ACHN (cell line): ENCODE measurements at places on chromosomes 12 and 14.

GRCh38 chr14:53741479-53742232, 215.0 kb downstream of the BMP4 start:
- DNase-seq = no peak

- DNase-seq = no peak
Observed at GRCh38 chr12:22457085-22457484, 87.3 kb downstream of the C2CD5 start.

DNA sequence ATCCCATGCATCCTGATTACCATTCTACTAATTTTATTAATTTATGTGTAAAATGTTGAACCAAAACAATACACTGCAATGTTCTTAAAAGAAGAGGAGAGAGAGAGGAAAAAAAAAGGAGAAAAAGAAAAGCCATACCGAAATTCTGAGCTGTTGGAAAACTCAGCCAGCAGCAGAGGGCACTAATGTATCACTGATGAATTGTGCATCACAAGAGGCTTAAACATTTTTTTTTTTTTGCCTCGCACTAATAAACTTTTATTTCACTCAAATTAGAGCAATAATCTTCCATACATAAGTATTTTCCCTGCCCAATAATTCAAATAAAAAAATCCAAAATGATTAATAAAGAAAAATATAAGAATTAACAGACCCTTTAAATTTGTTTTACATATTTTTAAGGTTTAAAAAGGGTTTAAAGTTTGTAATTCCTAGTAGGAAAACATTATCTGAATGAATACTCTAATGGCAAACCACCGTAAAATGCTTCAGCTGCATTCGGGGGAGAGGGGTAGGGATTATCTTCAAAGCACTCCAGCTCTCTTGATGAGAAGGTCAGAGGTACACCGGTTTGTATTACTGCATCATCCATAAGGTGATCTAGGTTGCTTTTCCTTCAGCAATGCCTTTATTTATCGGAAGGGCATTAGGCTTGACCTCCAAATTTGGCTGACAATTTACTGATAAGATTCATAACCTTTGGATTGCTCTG, 41.9 kb downstream of the ATP23 start:
- DNase-seq = peak; percentile 73

- peak; percentile 28 for DNase-seq
Observed at GRCh38 chr12:21775133-21775820, 771 bp upstream of the KCNJ8 start.

- DNase-seq = no peak
Observed at GRCh38 chr12:50785406-50786001, 21.6 kb downstream of the ATF1 start.

DNA sequence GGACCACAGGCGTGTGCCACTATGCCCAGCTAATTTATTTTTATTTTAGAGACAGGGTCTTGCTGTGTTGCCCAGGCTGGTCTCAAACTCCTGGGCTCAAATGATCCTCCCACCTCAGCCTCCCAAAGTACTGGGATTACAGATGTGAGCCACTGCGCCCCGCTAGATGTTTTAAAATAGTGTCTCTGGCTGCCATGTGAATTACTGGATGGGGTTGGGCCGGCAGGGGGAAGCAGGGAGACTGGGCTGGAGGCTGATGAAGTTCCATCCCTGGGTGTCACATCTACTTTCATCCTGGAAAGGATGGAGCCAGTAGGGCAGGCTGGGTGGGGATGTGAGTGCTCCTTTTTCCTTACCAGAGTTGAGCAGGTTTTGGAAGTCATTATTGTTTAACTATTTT, 46.1 kb downstream of the DNAH10 start:
- DNase-seq = peak; percentile 29

DNA sequence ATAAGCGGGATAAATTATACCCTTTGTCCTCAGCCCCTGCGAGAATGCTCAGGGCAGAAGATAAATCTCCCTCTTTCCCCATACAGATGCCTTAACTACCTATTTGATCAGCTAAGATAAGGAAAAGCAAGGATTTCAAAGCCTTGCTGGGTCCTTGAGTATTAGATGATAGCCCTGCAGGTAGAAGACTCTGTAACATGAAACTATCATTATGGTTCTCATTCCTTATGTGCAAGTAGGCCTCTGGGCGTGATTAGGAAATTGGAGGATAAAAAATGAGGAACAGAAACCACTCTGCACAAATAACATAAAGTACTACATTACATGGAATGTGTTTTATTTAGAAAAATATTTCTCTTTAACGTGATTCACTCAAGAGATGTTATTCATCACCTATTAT, 14.5 kb upstream of the WDR89 start:
- no peak for DNase-seq

GRCh38 chr12:117044790-117045159, 54.4 kb downstream of the TESC start:
- DNase-seq = no peak

- DNase-seq = no peak
Observed at GRCh38 chr12:84644908-84645307, 267.7 kb downstream of the SLC6A15 start.

- peak; percentile 57 for DNase-seq
Observed at GRCh38 chr12:14367040-14367661, 1.7 kb downstream of the ATF7IP start.

DNA sequence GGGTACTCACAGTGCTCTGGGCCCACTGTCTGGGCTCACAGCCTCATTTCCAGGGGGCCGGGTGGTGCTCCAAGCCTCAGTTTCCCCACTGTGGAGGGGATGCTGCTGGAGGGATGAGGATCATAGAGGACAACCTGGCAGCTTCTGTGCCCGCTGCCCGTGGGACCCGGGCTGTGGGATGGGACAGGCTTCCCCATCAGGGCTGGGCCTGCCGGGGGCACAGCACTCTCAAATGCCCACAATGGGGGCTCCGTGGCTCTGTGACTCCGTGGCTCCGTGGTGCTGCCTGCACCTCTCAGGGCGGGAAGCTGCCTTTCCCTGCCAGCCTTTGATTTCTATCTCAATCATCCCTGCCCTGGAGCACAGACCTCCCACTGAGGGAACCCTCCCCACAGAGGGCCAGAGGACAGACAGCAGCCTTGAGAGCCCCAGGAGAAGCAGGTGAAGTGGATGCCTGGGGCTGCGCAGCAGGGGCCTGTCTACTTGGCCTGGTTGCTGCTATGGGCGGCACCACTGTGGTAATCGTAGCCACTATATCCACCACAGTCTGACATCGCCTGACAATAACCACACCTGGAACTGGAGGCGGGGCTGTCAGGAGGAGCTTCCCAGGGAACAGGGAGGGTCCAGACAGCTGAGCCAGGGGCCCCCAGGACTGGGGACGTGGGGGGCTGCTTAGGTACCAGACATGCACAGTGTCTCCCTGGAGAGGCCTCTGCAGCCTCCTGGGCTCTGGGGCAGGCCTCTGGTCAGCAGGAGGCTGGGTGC, 375.9 kb downstream of the TMEM121 start:
- DNase-seq = no peak

GRCh38 chr12:128337431-128338170, 70.6 kb downstream of the TMEM132C start:
- no peak for DNase-seq

- DNase-seq = no peak
Observed at GRCh38 chr12:27252934-27253333, 8.8 kb downstream of the STK38L start.

DNA sequence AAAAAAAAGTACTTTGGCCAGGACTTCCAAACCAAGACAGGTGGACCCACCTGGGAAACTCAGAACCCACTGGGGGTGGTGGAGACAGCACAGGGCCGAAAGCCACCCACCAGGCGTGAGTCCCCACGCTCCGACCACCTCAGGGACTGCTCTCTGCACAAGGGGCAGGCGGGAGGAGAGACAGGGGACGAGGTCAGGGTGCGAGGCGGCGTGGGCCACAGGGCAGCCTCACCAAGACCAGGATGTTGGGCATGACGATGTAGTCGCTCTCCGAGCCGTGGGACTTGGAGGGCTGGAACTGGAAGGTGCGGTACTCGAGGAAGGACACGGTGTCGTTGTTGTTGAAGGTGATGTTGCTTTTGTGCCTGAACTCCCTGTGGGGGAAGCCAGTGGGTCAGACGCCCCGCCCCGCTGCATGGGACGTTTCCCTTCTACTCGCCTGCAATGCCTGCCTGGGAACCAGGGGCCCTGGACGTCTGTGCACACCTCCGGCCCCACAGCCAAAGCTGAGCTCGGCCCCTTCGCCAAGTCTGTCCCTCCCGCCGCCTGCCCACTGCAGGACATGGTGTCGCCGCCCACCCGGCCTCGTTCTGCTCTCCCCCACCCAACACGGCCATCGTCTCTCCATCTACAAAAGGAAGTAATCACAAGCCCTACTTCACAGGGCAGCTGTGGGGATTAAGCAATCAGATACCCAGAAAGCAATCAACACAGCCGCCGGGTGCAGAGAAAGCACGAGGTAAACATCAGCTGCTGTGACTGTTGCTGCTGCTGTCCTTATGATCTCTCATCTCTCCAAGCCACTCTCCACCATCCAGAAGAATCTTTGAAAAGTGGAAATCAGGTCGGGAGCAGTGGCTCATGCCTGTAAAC, 48.7 kb downstream of the SCARB1 start:
- no peak for DNase-seq

DNA sequence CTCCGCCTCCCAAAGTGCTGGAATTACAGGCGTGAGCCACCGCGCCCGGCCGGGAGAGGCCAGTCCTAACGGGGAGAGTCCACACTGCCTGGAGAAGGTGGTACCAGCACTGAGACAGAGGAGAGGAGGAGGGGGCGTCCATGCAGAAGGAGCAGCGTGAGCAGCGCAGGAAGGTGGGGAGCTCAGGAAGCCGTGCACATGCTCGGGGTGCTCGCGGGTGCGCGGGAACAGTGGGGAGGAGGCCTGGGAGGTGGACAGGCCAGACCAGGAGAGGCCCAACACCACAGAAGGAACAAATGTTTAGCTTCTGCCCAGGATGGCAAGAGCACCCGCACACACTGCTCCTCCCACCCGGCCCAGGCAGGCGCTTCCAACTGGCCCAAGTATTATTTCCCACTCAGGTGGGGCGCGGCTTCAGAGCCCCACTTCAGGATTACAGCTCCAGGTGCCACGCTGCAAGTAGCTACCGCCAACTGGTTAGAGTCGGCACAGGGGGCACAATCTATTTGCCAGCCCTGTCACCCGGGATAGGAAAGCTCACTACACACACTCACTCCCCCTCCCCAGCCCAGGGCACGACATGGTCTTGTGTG, 80.8 kb upstream of the BCL11B start:
- no peak for DNase-seq

DNA sequence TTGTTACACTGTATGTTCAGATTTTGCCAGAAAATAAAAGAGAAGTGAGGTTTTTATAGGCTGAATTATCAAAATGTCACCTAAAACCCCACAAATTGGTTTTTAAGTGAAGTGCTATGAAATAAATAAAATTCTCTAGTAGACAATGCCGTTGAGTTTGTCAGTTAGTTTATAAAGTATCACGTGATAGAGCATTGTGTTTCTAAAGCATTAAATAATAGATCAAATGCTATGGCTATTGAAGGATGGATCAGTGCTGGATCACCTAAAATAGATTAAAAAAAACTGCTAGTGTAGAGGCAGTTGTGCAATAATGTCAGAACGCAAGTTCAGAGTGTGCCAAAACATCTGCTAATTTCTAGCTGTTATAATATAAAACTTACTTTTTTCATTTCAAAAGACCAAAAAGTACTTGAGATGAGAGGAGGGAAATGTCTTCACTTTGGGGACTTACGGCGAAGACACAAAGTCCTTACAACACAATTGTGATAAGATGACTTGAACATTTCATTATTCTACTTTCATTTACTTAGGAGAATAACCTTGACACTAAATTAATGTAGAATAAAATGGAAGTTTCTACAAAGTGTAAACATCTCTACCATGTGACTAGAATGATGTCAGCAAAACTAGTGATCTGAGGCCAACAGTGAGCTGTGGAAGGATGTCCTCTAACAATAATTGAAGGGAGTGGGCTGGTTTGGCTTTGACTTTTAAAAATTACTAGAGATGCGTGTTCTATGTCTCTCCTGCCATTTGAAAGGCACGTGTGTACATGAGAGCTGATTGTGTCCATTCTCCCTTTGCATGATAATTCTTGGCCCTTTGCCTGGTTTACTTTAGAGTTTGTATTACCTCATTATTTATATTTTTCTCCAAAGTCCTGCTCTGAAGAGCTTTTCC, 154.4 kb upstream of the PDE3A start:
- no peak for DNase-seq

DNA sequence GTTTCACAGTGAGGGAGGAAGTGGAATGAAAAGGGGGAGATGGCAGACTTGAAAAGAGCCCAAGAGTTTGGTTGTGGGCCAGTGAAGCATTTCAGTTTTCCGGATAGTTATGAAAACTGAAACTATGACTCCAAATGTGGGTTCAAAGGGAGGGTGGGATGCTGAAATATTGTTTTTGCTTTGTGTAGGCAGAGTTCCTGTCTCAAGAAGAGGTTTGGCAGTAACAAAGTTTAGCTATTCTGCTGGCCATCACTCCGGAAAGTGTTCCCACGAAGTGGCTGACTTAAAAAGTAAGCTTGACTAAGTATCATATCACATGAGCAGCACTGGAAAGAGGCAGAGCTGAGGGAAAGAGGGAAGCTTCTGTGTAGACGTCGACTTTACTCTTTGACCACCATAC, 85.2 kb downstream of the CAND1 start:
- DNase-seq = no peak

GRCh38 chr14:80278293-80279023, 67.2 kb upstream of the DIO2 start:
- DNase-seq = no peak

DNA sequence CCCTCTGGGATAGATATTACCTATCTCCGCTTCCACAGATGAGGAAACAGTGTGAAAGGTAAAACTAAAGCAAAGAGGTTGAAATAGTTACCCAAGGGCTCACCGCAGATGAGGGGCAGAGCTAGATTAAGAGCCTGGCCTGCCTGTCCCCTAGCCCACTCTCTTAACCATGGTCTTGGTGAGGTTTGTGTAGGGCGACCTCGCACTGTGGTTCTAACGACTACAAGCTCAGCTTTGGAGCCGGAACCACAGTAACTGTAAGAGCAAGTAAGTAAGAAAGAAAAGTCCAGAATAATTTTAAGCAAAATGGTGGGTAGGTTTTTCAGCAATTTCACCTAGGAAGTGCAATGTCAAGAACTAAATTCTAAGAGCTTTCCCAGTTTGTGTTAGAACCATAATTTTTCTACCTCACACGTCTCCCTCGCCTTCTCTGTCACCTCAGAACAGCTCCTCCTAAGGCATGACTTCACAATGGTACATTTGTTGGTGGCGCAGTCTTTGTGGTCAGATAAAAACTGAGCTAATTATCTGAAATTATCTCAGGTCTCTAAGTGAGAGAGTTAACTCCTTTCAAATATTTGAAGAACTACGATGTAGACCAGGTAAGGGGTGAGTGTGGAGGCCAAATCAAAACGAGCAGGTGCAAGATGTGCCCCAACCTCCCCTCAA, 64.8 kb downstream of the DAD1 start:
- no peak for DNase-seq

GRCh38 chr14:53929871-53930715, 26.5 kb downstream of the BMP4 start:
- peak; percentile 16 for DNase-seq

GRCh38 chr14:68949601-68949965, 29.5 kb downstream of the ACTN1 start:
- DNase-seq = no peak

GRCh38 chr14:81295958-81296923, 75.5 kb upstream of the GTF2A1 start:
- DNase-seq = no peak

- no peak for DNase-seq
Observed at GRCh38 chr12:12964255-12964654, 12.3 kb upstream of the GPRC5D start.

- DNase-seq = no peak
Observed at GRCh38 chr12:96850676-96851075, 56.4 kb upstream of the NEDD1 start.
